ENCODE measurements at places on chromosomes 2 and 18. TPM values are rescaled to one million over a fixed set of nuclear protein-coding genes. Genes with fewer than 3 reads are reported as not detected.

SLC40A1 gene
- 19.7 TPM for total RNA-seq

VPS4B gene
- total RNA-seq: 77.9 TPM

PRKAG3 gene
- total RNA-seq: 0.41 TPM

MLPH gene
- total RNA-seq: 5.2 TPM

GRCh38 chr2:174445248-174445647 lies 41.6 kb downstream of the GPR155 start:
- peak; percentile 61 for DNase-seq

GRCh38 chr2:37698931-37699481 lies 27.6 kb upstream of the CDC42EP3 start:
- peak; percentile 49 for DNase-seq

GRCh38 chr2:13515254-13515653 lies 798.5 kb downstream of the TRIB2 start:
- no peak for DNase-seq

DNA sequence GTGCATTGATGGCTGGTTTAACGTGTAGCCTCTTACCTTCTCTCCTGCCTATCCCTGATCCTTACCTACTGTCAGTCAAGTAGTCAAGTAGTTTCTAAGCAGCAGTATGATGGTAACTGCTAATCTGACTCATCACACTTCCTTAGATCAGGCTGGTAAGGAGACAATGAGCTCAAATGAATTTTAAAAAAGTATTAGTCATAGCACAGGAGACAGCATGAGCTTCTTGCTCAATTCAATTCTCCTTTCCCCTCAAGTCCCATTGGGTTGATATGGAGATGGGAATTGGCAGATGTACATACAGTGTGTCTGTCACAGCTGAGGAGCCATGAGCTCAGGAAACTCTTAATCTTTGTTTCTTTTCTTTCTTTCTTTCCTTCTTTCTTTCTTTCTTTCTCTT lies 799.7 kb downstream of the LRP1B start:
- DNase-seq: peak; percentile 35

DNA sequence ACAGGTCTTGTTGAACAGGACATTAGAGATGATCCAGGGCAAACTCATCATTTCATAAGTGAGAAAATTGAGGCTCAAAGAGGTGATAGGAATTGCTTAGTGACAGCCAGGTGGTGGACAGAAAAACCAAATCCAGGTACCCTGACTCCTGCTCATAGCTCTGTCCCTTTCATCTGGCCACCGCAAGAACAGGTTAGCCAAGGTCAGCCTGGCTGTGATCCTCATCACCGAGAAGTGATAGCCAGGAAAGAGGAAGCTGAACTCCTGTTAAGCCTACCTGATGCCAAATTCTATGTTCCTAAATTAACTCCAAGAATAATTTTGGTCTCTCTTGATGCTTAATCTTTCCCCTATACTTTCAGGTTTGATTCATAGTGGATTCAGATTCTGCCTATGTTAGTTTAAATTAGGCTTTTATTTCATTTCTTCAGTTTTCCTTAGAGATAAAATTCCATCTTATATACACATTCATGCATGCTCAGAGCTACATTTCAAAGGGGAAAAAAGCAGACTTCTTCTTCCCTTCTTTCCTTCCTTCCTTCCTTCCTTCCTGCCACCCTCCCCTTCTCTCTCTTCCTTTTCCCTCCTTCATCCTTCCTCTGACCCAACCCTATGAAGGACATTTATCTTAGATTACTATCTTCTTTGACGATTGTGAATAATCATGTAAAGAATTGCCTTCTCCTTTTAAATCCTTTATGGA lies 17.3 kb upstream of the CRIM1 start:
- DNase-seq: no peak

GRCh38 chr2:230382108-230382507 lies 33.9 kb upstream of the SP100 start:
- no peak for DNase-seq

- no peak for DNase-seq
Measured at GRCh38 chr2:119216994-119217393, 6.6 kb upstream of the STEAP3 start.

DNA sequence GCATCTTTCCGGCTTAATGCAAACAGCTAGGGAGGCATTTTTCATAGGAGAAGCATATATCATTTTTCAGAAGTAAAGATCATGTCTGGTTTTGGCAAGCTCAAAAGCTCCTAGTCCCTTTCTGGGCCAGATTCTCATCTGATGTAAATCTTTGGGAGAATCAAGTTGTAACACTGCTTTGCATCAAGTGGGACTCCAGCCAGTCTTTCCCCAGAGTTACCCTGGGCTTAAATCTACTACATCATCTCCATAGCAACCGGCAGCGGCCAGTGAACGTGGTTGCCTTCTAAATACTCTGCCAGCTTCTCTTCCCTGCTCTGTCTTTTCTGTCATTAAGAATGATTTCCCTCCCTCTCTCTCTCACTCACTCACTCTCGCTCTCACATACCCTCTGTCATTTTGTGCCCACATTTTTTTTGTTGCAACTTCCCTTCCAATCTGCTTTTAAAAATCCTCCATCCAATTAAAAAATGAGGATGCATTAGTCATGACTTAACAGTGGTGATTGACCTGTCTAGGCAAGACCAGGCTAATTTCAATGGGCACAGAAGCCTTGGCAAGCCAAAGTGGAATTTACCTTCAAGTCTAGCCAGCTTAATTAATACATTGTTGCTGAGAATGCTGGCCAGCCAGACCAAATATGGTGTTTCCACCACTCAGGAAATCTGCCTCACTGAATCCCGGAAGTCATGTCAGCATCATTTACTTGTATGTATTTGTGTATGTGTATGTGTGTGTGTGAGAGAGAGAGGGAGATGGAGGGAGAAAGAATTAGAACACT lies 93.0 kb downstream of the NRP2 start:
- peak; percentile 66 for DNase-seq

DNA sequence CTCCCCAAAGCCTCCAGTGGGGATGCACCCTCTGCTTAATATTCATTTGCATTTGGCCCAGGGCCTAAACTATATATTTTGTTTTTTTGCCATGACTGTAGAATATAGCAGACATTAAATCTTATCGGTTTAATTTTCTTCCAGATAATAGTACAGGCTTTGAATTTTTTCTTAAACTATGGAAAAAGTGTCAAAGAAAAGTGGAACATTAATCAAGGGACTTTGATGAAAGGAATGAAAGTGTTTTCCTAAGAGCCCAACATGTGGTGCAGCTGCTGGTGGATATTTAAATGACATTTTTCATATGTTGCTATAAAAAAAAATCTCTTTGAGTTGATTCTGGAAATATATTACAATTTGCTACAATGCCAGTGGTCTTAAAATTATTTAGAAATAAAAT lies 346.8 kb downstream of the CYP26B1 start:
- DNase-seq: no peak

- DNase-seq: peak; percentile 62
Measured at GRCh38 chr2:33108483-33109443, 162.0 kb downstream of the LTBP1 start.

DNA sequence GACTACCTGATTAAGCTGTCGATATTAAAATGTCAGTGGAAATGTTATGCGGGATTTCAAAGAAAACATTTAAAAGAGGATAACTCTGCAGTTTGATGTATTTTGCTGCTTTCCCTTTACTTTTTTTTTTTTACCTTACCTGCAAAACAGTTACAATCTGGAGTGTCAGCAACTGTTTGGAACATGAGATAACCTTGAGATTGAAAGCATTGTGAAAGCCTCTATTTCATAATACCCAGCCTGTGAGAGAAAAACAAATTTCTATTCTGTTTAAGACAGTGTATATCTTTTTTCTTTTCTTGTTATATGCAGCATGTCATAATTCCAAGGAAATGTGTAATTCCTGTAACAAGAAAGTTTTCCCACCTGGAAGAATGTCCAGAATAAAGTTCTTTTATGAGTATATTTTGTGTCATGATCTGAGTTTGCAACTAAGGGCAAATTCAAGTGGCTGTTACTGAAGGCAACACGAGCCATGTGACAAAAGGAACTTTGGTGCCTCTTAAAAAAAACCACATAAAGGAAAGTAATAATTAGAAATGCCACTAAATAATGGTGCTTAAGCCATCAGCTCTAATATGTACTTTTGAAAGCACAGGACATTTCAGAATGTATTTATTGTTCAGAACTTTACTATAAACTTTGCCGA lies 297.0 kb upstream of the DSEL start:
- no peak for DNase-seq

DNA sequence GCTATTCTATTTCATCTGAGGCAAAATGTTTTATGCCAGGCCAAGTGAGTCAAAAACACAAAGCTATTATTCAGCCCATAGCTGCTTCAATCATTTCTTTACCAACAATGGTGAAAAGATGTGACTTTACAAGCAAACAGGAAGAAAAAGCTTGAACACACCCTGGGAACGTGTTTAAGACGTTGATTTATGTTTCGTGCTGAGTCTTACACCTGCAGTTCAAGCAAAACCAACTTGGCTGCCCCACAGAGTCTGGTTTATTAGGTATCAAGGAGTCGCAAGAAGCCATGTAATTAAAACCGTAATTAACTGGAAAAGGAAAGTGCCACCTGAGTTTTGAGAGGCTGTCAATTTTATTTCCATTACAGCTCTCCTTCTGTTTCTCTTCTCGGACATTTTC lies 295.5 kb downstream of the MEIS1 start:
- no peak for DNase-seq

DNA sequence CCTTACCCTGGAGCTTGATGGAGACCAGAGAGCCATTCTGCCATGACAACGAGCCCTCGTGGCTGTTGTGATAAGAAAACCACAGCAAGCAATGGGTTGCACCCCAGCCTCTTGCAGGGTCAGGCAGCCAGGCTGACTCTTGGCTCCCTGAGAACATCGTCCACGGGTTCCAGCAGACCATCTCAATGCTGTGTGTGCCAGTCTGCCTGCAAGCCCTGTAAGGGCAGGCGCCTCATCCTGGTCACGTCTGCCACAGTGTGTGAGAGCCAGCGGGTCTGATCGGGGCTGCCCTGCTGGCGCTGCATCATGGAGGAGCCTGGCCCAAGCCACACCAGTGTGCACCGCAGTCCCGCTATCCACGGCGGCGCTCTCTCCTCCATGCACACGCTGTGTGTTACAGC lies 71.0 kb upstream of the MGAT4A start:
- DNase-seq: no peak

- no peak for DNase-seq
Measured at GRCh38 chr2:105557021-105557920, 158.4 kb upstream of the FHL2 start.

- peak; percentile 65 for DNase-seq
Measured at GRCh38 chr18:77058290-77058835, 74.2 kb downstream of the MBP start.

DNA sequence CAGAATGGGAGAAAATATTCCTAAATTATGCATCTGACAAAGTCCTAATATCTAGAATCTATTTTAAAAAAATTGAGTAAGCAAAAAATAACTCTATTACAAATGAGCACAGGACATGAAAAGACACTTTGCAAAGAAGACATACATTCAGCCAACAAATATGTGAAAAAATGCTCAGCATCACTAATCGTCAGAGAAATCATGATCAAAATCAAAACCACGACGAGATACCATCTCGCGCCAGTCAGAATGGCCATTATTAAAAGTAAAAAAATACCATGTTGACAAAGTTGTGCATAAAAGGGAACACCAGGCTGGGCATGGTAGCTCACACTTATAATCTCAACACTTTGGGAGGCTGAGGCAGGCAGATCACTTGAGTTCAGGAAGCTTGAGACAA lies 63.5 kb downstream of the EVA1A start:
- DNase-seq: no peak

GRCh38 chr2:185676316-185676715 lies 62.3 kb upstream of the FSIP2 start:
- DNase-seq: no peak

DNA sequence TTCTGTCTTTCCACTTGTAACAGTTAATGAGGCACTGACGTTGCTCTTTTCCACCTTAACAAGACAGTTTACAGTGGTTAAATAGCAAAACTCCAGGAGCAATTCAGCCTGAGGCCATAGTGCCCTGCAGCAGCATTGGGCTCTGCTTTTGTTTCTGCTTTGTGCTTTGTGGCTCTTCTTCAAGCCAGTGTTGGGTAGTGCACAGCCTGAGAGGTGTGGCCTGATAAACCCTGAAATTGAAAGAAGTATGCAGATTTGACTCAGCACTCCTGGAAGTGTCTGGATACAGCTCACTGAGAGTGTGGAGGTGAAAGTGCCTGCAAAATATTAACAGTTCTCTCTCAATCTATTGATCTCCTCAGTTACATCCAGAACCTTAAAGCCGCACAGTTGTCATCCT lies 63.0 kb downstream of the STK25 start:
- no peak for DNase-seq

- no peak for DNase-seq
Measured at GRCh38 chr2:10062931-10063365, 17.3 kb downstream of the CYS1 start.

DNA sequence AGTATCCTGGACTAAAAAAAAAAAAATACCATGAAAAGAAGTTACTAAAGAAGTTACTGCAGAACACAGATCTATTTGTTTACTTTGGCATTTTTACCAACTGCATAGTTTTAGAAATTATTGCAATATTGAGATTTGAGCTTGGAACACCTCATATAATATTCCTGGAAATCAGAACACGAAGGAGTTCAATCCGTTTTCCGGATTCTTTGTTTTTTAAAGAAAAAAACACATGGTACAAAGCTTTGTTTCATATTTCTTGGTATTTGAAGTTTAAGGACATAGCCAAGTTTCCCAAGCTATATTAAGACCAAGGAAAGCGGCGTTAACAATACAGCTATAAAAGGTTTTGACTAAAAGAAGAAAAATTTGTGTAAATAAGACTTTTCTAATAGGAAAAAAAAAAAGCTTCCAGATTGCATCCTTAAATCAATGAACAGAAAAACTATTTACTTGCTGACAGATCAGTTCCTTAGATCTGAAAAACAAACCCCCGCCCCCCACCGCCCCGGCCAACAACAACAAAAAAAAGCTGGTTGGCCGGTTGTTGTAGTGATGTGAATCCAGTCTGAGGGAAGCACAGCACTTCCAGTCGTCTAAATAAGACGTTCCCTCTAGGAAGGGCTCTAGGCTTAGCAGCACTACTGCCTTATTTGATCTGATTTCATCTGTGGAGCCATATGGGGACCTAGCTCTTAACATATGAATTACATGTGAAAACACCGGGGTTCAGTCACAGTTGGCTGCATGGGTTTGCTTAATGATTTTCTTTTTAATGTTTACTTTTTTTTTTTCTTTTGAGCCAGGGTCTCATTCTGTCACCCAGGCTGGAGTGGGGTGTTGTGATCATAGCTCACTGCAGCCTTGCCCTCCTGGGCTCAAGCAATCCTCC lies 2.5 kb upstream of the RHOB start:
- peak; percentile 89 for DNase-seq

GRCh38 chr2:36499128-36499820 lies 98.7 kb downstream of the FEZ2 start:
- no peak for DNase-seq

DNA sequence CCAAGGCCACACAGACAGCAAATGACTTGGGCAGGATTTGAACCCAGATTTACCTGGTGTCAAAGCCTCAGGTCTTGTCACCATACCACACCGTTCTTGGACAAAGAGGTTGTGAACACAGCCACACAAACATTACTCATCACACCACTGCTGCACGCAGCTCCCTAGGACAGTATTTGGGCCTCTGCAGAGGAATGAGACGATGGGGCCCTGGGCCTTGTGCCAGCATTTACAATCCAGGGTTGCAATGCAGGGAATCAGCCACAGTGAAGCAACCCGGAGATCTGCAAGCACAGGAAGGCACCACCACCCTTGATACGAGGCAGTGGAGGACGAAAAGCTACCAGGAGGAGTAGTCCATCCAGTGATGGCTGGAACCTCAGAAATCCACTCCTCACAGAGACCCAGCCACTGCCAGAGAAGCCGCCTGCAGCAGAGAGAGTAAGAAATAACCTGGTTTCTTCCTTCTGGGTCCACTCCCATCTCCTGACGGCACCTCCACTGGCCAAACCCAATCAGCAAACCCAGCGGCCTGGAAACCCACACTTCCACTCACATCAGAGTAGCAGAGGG lies 3.7 kb upstream of the MTCL1 start:
- peak; percentile 87 for DNase-seq
